ENCODE measurements at places on chromosomes 5 and 9.

DNA sequence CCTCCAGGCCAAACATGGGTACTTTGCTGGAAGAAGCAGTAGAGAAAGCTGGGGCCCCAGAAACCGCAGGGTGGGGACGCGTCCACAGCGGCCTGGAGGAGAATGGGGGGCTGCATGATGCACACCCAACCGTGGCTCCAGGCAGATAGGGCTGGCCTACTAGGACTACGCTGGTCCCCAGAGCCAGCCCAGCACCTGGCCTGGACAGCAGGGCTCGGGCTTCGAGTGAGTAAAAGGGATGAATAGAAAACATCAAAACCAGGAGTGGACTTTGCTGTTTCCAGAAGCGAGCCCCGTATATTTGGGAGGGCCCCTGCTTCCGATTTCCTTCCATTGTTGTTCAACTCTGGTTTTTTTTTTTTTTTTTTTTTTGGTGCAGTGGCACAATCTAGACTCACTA lies 30.7 kb downstream of the DBH start:
- no peak for DNase-seq

GRCh38 chr9:114015607-114016006 lies 62.5 kb downstream of the AMBP start:
- DNase-seq: no peak

DNA sequence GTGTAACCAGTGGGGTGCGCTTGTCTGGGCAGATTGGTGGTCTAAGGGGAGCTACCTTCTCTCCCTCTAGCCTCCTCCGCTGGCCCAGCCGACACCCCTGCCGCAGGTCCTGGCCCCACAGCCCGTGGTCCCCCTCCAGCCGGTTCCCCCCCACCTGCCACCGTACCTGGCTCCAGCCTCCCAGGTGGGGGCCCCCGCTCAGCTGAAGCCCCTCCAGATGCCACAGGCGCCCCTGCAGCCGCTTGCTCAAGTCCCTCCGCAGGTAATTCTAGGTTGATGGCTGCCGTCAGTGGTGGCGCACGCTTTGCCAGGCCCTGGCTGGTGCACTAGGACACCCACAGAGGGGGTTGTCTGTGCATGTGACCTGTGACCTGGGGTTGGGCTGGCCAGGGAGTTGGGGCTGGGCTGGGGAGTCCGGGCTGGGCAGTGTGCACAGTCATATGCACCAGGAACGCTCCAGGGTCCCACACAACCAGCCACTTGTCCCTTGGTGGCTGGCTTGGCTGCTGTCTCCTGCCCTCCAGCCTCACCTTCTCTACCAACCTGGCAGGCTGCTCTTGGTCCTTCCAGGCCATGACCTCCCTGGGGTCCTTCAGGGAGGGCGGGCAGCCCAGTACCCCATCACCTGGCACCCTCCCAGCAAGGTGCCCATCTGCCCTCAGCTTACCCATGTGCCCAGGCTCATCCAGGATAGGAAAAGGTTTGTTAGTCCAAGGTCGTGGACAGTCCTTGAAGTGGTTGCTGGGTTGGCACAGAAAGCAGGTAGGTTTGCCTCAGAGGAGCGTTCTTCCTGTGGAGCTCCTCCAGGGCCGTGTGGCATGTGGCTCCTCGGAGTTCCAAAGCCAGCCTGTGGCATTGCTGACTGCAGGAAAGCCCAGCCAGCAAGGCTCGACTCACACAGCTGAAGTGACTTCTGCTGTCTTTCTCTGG lies 73.2 kb downstream of the WNK2 start:
- no peak for DNase-seq

GRCh38 chr5:6989230-6989629 lies 276.0 kb downstream of the TENT4A start:
- no peak for DNase-seq

DNA sequence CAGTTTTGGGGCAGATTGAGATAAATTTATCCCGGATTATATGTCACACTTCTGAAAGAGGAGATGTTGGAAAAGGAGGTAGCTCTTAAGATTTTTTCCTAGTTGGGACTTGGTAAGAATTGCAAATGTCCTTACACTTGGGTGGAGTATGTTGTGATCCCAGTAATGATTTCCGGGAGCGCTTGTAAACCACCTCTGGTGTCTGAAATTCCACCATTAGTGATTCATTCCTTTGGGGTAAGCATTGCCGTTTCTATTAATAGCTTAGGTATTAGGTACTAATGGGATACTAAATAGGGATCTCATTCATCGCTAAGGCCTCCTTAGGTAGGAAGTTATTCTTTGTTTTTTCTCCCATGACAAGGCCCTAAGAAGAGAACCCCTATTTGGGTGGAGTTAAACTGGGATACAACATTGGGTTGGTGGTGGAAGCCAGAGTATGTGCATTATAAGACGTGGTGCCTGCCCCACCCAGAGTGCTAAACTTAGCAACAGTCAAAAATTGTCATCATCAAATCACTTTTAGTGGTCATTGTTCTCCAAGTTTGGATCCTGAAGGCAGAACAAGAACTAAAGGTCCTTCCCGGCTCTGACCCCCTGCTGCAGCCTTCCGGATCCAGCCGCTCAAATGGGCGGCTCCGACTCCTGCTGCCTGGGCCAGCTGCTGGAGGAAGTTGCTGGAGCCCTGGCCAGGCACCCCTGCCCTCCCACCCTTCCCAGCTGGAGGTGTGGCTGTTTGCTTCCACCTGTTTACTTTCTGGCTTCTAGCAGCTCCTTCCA lies 31.7 kb upstream of the DAB2IP start:
- no peak for DNase-seq

- no peak for DNase-seq
Observed at GRCh38 chr9:103068753-103069152, 73.6 kb downstream of the CYLC2 start.

GRCh38 chr5:78574131-78574673 lies 74.4 kb downstream of the LHFPL2 start:
- DNase-seq: no peak

DNA sequence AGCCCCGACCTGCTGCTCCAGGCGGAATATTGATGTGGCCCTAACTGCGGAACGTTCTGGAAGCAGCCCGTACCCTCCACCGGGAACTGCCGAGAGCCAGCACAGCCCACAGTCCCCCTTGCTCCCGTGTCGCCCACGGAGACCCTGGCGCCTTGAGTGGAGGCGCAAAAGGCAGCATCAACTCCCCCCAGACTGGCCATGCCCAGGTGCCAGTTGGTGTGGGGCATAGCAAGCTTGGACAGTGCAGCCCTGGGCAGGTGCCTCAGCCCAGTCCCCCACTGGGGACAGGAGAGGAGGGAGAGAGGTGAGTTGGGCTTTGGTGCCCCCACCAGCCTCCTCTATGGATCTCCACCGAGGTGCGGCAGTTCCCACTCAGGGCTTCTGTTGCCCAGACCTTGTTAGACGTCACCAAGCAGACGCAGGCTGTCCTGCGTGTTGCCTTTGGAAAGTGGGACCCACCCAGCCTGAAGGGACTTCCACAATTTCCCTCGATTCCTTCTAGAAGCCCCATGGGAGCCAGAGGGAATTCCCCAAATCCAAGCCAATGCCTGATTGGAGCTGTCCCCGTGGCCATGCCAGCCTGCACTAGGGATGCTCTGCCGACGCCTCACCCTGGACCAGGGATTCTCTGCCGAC lies 19.8 kb upstream of the NRARP start:
- DNase-seq: no peak

DNA sequence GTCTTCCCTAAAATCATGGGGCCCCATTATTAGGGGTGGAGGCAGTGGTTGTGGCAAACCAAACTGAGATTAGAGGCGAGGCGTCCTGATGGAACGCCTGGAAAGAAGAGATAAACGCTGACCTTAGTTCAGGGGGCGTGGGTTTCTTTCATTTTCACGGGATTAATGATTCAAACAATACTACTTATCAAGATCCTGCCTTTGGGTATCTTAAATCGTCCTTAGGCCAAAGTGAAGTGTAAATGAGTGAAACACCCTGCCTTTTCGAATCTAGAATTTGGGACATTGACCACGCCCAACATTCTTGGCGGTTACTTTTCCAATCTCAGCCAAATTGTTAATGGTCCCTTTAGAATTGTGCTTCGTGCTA lies 1.0 kb upstream of the UBTD2 start:
- DNase-seq: no peak

- DNase-seq: no peak
Observed at GRCh38 chr5:104628911-104629310, 1066.3 kb upstream of the NUDT12 start.

DNA sequence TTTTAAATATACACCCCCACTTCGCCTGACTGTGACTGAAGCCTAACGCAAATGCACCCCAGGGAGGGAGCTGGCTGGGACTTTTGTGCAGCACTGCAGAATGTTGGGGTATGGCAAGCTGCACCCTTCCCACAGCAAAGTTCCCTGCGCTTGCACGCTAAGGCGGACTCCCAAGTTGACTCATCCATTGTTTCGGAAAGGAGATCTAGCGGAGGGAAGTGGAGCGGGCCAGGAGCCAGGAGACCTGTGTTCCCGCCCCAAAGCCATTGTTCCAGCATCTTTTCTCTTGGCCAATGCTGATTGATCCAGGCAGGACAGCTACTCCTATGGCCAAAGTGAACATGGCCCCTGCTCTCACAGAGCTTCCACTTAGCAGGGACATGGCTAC lies 202.9 kb downstream of the AOPEP start:
- no peak for DNase-seq

DNA sequence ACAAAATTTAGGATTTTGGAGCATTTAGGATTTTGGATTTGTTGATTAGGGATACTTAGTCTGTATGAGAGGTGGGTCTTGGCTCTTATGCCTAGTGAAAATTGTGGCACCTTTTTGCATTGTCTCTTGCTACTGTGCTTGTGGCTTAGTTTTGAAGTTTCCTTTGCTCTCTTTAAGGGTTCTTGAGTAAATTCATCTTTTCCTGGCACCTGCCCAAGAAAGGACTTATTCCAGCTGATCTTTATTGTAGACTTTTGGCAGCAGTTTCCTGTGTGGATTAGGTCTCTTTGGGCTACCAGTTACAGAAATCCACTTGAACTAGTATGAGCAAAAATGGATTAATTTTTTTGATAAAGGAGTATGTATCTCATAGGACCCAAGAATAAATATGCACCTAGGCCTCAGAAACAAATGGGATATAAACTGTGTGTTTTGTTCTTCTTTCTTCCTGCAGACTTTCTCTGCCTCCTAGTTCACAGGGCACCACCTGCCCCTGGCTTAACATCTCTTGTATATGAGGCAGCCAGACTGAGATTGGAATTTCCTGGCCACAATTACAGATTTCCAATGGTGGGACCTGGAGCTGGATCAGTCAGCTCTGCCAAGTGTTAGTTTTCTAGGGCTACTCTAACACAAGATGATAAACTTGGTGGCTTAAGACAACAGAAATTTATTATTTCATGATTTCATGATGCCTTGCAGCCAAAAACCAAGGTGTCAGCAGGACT lies 44.6 kb downstream of the FOCAD start:
- DNase-seq: no peak

DNA sequence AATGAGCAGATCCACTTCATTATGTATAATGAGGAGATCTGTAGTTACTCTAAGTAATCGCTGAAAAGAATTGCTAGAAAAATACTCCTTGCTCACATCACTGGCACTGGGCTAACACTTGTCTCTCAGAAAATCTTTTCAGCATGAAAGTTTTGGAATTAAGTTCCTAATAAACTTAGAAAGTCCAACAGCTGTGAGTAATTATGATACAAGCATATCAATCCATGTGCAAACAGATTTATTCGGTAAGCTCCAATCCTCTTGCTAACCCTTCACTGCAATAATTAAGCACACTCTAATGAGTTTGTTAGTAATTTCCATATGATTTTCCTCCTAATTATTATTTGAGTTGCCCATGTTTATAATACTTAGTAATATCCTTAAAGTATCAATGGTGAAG lies 652.6 kb upstream of the WWC1 start:
- no peak for DNase-seq

DNA sequence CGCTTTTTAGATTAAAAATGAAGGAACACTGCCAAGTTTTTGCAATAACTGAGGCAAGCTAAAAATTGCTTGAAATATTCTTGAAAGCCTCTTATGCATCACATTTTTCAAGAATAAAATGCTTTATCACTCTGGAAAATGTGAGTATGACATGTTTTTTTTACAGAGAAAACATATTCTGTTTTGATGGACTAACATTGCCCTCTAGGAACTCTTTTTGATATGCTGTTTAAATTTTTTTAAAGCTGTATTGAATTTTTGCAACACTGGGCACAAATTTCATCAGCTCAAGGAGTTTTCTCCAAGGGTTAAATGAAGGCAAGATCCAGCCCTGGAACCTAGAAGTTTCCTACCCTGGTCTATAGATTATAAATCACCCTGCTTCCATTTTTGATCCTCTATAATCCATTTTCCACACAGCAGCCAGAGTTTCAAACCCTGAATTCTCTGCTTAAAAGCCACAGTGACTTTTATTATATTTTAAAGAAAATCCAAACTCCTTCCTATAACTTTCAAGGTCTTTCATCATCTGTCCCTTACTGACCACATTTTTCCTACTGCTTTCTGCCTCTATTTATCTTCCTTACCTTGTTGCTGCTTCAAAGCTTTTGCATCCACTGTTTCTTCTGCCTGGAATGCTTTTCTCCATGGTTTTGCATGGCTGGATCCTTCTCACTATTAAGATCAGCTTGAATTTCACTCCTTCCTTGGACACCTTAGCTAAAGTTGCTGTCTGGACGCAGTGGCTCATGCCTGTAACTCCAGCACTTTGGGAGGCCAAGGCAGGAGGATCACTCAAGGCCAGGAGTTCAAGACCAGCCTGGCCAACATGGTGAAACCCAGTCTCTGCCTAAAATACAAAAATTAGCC lies 60.9 kb downstream of the IL31RA start:
- DNase-seq: no peak

DNA sequence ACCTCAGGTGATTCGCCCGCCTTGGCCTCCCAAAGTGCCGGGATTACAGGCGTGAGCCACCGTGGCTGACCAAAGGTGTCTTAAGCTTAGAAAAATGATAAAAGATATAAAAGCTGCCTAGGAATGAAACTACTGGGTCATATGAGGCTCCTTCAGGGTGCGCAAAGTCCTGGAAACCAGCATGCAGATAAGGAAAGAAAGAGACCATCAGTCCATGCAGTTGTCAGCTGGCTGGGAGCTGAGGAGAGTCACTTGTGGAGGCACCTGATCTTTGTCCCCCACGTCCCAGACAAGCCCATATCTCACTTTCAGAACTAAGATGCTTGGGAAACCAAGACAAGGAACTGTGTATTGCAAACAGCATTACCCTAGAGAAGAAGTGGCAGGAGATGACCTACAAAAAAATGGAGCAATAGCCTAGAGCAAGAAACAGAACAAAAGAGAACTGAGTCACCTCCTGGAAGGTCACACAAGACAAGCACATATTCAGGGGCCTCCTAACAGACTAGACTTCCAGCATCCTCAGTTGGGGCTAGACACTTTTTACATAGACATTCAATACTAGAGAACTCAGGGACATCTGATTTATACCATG lies 2.8 kb upstream of the CCDC125 start:
- DNase-seq: no peak

DNA sequence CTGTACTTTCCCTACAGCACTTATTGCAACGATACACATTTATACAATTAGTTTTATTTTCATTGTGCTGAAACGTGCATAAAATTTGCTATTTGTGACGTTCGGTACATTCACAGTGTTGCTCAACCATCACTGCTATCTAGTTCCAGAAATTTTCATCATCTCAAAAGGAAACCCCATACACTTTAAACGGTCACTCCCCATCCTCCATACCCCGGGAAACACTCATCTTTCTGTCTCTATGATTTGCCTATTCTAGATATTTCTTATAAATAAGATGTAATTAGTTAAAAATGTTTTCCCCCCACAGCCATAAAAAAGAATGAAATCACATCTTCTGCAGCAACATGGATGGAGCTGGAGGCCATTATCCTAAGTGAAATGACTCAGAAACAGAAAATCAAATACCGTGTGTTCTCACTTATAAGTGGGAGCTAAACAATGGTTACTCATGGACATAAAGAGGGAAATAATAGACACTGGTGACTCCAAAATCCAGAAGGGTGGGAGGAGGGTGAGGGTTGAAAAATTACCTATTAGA lies 40.2 kb upstream of the TEX48 start:
- no peak for DNase-seq

- no peak for DNase-seq
Observed at GRCh38 chr9:113509463-113509862, 45.9 kb downstream of the RGS3 start.

Data from neuronal stem cell (in vitro differentiated cells).